ENCODE measurements at places on chromosomes 7 and 10.
A peak's percentile ranks its signal among the peaks of the same experiment; 100 is the strongest.

DNA sequence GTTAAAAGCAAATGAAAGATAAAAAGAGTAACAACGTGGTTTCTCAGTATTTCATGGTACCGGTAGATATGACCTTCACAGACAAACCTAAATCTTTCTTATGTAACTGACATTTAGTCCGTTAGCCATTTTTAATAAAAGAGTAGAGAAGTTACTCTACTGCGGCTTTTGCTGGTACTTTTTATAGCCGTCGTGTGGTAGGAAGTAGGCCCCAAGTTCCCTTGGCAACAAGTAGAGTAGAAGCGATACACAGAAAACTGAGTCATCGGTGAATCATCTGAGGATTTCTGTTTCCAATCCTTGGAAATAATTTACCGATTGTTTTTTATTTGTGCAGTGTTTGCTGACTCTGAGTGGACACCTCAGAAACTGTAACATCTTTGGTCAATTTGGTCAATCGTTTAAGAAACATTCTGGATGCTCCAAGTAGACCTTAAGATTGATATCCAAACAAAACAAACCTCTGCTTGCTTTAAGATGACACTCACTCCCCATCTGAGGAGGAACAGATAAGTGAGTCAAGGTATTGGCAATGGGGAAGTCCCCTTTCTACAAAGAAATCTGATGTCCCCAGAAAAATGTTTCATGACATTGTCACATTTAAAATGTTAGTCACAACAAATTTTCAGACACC, 63.9 kb upstream of the AHR start:
- peak; percentile 90 for DNase-seq

- no peak for DNase-seq
Measured at GRCh38 chr10:26869528-26869927, 8.8 kb upstream of the ABI1 start.

GRCh38 chr7:84913731-84914130, 273.1 kb downstream of the SEMA3D start:
- no peak for DNase-seq

- no peak for DNase-seq
Measured at GRCh38 chr7:79050603-79051002, 402.9 kb downstream of the MAGI2 start.

GRCh38 chr7:144873316-144873845, 37.5 kb upstream of the TPK1 start:
- no peak for DNase-seq

DNA sequence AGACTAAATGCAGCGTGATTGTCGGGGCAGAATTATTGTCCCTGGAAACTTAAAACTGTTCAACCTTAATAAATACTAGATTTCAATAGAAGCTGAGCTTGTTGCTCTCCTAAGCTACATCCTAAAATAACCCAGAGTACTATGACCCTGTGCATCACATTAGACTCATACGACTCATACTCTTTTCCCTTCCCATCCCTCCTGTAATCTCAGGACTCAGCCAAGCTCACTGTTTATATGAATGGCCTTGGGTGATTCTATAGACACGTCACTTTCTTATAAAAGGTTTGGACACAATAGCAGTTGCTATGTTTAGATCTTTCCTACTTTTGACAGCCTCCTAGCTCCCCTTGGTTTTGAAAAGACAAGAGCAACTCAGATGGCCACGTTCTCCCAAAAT, 17.2 kb downstream of the TCF7L2 start:
- no peak for DNase-seq

GRCh38 chr10:99233689-99234037, 2.0 kb downstream of the HPSE2 start:
- no peak for DNase-seq

GRCh38 chr10:80491251-80492102, 37.4 kb downstream of the TSPAN14 start:
- DNase-seq, result peak; percentile 45

- DNase-seq, result no peak
Measured at GRCh38 chr7:127933146-127933545, 98.1 kb downstream of the LRRC4 start.

GRCh38 chr7:136104269-136104603, 127.1 kb upstream of the MTPN start:
- no peak for DNase-seq

DNA sequence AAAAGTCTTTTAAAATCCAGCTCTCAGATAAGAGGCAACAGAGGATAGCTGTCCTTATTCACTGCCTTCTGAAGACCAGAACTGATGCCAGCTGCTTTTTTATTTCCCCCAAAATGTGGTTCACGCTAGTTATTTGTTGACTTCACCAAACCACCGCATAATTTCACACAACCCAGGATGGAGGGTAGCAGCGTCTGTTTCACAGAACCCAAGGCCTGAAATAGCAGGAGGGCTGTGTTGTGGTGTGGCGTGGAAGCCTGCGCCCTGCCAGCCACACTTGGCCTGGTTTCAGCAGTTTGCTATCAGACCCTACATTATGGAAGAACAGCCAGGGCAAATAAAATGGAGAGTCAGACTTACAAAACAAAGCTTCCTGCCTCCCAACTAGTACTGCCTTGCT, 155.4 kb downstream of the DYNC1I1 start:
- DNase-seq, result no peak

- no peak for DNase-seq
Measured at GRCh38 chr7:132804849-132805485, 228.7 kb upstream of the PLXNA4 start.

DNA sequence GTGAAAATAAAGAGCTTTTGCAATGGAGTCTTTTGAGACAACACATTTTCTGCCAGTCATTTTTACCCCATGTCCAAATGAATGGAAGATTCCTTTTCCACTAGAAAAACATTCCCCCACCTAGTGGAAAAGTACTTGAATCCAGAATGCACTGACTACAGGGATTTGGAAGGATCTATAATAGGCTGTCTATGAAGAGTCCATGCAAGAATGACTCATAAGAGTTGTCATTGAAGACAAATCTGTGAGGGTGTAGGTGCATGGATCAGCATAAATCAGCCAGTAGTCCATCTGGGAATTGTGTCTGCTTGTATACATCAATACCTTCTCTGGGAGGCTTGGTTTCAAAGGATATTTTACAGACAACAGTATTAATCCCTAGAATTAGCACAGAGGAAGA, 32.5 kb upstream of the TRUB1 start:
- no peak for DNase-seq

DNA sequence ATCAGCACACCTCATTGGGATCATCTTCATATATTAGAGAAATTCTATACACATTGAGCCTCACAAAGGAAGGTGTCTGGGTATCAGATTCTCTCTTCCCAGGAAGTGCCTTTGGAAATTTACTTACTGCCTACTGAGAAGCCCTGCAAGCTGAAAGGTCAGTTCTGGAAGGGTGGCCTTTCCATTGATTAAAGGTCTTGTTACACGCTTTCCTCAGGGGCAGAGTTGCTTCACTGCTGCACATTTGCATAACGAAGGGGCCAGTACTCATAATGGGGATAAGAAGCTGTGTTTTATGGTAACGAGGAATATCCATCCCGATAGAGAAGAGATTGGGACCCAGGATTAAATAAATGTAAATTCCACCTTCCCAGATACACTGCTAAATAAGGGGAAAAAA, 19.4 kb upstream of the IL15RA start:
- DNase-seq, result no peak

DNA sequence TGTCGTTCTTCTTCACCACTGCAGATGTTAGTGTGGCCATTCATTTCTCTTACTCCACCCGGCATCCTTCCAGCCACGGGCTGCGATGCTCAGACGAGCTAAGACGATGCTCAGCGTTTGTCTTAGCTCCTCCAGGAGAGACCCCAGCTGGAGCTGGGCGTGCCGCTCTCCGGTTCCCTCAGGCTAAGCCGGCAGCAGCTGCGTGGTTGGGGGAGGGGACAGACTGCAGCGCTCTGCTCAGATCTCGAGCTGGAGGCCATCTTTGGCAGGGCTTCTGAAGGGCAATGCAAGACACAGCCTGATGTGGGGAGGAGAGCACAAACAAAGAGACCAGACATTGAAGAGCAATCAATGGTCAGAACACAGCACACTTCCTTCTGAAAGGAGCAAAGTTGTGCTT, 4.8 kb downstream of the INA start:
- DNase-seq, result no peak

DNA sequence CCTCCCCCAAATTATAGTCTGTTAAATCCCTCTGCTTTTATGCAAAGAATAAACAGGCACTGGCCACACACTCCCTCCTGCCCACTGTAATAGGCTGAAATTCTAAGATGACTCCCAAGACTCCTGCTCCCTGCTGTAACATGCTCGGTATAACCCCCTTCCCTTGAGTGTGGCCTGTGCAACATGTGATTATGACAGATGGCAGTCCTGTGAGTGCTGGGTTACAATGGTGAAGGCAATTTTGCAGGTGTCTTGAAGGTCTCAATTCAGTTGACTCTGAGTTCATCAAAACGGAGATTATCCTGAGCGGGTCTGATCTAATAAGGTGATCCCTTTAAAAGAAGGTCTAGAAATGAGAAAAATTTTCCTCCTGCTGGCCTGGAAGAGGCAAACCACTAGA, 55.9 kb downstream of the CREB3L2 start:
- no peak for DNase-seq

- peak; percentile 82 for DNase-seq
Measured at GRCh38 chr7:139626817-139627216, 103.3 kb downstream of the CLEC2L start.

DNA sequence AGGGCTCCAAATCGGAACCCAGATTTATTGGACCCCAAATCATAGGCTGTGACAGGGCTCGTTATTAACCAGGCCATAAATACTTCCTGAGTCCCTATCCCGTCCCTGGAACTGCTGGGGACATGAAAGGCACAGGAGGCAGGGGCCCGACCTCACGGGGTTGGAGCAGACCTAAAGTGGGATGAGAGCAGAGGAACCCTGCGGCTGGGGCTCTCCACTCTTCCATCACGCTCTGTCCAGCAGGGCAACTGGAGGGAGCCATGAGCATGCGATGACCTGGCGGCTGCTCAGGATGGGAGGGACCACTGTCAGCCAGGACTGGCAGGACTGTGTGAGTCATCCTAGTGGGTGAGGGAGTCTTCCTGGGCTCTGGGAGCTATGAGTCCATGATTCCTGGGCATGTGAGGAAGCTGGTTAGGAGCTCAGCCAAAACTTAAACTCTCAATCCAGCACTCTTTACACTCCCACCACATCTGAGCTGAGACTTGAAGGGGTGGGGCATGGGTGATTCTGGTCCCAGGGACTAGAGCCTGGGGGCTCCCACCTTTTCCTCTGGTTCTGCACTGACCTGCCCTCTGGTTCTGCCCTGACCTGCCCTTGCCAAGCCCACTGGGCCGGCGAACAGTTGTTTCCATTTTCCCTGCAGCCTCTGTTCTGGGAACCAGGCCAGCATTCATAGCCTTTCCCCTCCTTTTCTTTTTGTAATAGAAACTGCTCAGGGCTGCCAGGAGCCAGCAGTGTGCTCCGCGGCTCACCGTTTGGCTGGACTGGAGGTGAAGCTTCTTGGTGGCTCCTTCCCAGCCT, 47.1 kb downstream of the SYPL1 start:
- no peak for DNase-seq

DNA sequence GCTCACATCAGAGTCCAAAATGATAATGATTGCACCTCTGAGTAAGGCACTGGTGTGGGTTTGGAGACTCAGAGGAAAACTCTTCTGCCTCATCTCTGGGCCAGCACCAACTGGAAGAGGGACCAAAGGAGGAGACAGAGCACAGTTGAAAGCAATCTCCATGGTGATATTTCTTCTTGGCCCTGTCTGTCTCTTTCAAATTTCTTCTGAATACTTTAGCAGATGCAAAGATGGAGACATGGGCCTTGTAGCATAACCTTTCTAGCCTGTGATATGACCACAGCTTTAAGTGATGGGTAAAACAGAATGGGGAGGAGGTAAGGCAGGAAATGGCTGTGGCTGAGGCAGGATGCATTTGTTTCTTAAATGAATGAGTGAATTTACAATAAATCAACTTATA, 12.2 kb upstream of the GIMAP7 start:
- DNase-seq, result no peak

DNA sequence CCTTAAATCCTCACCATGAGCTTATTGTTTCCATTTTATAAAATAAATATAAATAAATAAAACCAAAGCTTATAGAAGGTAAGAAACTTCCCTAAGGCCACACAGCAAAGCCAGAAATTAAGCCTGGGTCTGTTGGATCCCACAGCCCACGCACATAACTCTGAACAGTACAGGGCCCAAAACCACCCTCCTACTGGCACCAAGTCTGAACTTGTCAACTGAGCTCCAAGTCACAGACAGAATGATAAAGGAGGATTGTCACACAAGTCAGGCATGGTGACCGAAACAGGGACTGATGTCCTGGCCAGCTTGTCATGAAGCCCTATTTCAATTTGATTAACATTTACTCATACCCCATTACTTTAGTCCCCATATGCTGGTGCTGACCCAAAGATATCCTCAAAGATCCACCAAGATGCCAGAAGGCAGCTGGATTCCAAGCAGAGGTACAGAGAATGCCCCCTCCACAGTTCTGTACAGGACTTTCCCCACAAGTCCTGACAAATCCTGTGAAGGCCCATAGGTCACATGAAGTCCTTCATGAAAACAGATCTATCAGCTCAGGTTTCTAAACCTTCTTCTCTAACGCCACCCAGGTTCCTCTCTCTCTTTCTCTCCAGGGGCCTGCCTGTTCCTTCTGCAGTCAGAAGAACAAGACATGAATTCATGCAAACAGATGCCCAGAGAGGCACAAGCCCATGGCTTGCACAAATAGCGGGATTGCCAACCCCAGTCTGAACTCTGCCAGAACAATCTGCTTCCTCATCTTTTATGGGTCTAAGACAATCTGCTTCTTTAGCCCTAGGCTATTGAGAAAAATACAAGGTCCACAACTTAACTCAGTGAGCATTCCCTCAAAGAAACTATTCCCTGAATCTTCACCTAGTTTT, 60.9 kb downstream of the GLI3 start:
- DNase-seq, result no peak

DNA sequence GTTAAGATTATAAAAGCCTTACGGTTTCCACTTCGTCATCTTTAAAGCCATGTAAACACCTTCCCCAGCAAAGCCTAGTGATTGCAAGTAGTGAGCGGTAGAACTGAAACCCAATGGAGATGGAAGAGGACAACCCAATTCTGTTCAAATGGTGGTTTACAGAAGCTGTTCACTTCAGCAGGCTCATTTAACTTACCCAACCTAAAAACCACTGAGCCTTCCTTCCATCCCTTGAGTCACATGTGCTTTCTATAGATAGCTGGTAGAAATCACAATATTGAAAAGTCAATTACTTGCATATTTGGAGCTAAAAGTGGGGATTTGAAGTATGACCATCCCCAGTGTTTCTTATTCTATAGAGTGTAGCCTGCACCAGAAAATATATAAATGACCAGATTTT, 667.7 kb downstream of the SUGCT start:
- peak; percentile 19 for DNase-seq

- no peak for DNase-seq
Measured at GRCh38 chr10:102523250-102524029, 19.7 kb downstream of the SUFU start.

- no peak for DNase-seq
Measured at GRCh38 chr7:45718464-45719330, 144.5 kb downstream of the ADCY1 start.

- DNase-seq, result no peak
Measured at GRCh38 chr7:90180649-90181048, 26.4 kb downstream of the STEAP1 start.

GRCh38 chr7:19062216-19062615, 55.2 kb downstream of the TWIST1 start:
- no peak for DNase-seq

GRCh38 chr7:17126413-17127268, 171.8 kb upstream of the AHR start:
- DNase-seq, result no peak
